Fibroblast of gingiva (primary cell): ENCODE measurements at places on chromosomes 6 and 20.

GRCh38 chr20:2405693-2406065, 25.0 kb downstream of the TGM6 start:
- no peak for DNase-seq

GRCh38 chr6:110781522-110782214, 33.6 kb downstream of the CDK19 start:
- DNase-seq: no peak

- DNase-seq: no peak
These were observed 9.6 kb upstream of the C6orf132 start for GRCh38 chr6:42152024-42152423.

GRCh38 chr20:45920462-45921336, 8.7 kb upstream of the PLTP start:
- DNase-seq: no peak

DNA sequence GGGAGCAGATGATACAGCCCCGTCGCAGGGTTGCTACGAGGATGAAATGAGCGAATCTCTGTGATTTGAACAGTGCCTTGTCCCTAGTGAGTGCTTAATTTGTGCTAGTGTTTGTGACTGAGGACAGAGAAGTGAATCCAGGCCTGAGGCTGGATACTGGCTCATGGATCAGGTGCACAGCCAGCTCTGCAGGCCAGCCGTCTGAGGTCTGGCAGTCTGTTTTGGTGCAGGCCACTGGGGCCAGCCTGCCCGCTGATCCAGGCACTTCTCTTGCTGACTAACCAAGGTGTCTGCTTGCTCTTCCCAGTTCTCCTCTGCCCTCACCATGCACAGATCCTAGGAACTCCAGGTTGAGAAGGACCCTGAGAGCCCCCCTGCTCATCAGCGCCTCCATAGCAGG, 181.0 kb downstream of the LRFN2 start:
- DNase-seq: no peak

DNA sequence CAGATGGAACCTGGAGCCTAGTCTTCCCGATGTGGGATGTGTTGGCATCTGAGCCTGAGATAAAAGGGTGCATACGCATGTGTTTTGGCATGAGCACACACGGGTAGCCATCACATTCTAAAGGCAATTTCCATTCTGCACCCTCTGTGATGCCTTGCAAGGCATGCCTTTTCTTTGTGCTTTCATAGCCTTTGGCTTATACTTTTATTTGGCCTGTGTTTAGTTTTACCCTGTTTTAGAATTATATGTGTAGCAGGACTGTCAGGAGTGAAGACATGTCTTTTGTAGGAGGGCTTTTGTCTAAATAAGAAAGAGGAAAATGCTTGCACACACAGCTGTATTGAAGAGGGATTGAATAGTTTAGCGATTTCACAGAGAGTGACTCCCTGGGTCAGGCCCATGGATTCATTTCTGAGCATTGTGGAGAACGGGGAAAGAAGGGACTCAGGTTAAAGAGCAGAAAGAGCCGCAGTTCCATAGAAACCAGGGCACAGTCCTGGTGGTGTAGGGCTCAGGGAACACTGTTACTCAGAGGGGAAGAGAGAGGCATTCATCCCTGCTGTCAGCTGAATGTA, 530.2 kb downstream of the DHX35 start:
- DNase-seq: no peak

DNA sequence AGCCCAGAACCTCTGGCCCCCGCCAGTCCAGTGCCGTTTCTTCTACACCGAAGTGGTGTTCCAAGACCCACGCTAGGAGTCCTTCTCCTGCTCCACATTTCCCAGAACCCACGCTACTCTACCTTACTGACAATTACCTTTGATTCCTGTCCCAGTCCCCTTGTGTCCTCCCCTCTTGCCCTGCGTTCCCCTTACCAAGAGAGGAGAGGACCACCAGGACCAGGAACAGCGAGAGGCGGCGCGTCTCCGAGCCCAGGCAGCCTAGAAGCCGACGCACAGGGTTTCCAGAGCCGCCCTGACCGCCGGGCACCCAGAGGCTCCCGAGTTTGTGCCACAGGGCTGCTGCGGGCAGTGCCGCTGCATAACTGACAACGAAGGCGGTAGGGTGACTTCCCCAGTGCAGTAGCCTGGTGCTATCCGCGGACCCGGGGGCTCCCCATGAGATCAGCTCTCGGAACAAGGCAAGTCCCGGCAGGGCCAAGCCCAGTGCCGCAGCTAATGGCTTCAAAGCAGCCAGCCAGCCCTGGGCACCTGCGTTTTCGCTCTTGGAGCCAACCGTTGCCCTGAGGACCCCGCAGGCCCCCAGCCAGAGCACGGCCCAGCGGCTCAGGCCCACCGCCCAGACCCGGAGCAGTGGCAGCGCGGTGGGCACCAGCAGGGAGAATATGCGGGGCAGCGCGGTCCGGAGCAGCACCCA, 512 bp downstream of the TAP1 start:
- peak; percentile 40 for DNase-seq

- DNase-seq: no peak
These were observed 178.8 kb upstream of the PTCHD4 start for GRCh38 chr6:48289841-48290240.

GRCh38 chr6:2798586-2799134, 33.5 kb downstream of the WRNIP1 start:
- DNase-seq: no peak

- peak; percentile 44 for DNase-seq
These were observed 85.6 kb upstream of the PTPRK start for GRCh38 chr6:128605961-128606360.

- no peak for DNase-seq
These were observed 166.4 kb downstream of the TFAP2C start for GRCh38 chr20:56795492-56795891.

- DNase-seq: no peak
These were observed 168.7 kb upstream of the RSPO3 start for GRCh38 chr6:126949786-126950185.

- DNase-seq: no peak
These were observed 35.6 kb downstream of the CTNNBL1 start for GRCh38 chr20:37729452-37729851.

DNA sequence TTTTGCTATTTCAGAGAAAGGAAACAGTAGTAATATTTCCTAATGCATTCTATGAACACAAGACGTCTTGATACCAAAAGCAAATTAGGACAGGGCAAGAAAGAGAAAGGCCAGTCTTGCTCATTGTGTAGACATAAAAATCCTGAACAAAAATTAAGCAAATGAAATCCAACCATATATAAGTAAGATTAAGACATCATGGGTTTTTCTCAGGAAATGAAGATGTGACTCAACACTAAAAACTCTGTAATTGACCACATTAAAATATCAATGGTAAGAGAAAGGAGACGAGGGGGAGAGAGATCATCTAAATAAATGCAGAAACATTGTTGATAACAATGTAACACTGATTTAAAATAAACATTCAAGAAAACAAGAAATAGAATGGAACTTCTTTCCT, 205.4 kb downstream of the SOD2 start:
- no peak for DNase-seq

DNA sequence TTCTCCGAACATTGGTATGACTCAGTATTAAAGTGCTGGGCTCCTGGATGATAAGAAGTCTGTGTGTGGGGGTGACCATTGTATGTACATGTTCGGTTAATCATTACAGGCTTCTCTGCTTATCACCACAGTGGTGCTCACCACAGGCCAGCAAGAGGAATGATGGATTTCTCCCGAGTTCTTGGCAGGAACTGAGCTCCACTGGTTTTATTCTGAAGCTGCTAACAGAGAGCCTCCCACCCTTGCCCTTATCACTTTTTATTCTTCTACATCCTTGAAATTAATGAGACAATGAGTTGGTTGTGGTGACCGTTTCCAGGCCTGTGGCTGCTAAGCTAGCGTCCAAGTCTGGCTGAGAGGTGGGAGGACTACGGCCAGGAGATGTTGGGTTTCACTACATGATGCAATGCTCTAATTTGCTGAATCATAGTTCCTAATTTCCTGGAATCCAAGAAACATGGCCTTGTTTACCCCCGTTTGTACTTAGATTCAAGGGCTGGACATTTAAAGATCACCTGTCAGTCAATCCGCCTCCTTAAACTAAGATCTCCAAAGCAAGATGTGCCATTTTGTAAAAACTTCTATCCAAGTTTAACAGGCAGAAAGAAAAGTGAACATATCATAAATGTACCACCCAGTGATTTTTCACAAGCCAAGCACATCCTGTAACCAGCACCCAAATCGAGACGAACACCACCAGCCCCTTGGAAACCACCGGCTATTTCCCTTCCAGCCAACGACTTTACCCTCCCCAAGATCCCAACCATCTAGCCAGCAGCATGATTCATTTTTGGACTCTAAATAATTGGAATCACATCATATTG, 172.5 kb downstream of the FOXA2 start:
- peak; percentile 65 for DNase-seq

GRCh38 chr6:90544081-90544480, 42.8 kb downstream of the MAP3K7 start:
- DNase-seq: no peak

DNA sequence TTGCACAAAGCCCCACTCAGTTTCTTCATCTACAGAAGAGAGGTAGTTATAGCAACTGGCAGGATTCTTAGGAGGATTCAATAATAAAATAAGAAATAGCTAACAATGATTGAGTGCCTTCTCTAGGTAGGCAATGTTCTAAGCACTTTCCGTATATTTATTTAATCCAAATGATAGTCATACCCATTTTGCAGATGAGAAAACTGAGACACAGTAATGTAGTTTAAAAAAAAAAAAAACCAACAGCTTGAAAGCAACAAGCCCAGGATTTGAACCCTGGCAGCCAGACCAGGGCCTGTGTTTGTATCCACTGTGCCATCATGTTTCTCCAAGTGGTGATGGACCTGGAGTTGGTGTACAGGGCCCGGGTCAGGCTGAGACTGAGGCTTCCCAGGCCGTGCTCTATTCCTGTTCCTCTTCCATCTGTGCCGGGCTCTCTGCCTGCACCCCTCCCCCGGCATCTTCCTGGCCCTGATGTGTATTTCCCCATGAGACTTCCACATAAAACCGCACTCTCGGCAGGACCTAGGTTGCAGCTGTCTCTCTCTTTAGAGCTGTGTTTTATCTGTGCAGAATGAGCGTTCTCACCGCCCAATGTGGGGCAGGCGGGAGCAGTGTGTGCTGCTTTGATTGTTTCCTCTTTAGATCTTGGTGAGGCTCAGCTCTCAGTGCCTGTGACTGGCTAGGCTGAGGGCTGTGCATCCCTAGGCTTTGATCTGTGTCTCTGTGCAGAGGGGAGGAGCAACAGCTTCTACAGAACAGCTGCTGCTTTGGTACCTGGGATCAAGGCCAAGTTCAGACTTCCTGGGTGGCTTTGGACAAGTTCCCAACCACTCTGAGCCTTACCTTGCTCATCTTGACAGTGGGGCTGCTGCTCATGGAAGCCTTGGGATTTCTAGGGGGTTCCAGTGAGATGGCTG, 49.5 kb downstream of the TOX2 start:
- peak; percentile 45 for DNase-seq

GRCh38 chr20:23308908-23309307, 41.7 kb upstream of the NXT1 start:
- no peak for DNase-seq

- DNase-seq: peak; percentile 17
These were observed 176.5 kb downstream of the CENPW start for GRCh38 chr6:126516411-126516810.

- no peak for DNase-seq
These were observed 6.4 kb downstream of the TNFRSF21 start for GRCh38 chr6:47303342-47303741.

DNA sequence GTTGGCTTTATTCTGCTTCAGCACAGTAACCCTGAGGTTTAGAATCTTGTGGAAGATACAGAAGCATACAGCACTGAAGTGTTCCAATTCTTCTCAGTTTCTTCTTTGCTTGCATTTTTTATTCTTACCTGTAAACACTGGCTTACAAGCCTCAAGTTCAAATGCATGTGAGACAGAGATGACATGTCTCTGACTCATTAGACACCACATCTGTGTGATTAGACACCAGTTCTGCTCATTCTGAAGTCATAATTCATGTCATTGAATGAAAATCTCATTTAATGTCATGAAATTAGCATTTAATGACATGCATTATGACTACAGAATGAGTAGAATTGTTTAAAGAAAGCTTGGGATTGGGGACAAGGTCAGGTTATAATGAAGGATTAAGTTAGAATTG, 5.8 kb downstream of the GZF1 start:
- DNase-seq: no peak

GRCh38 chr6:73803562-73804241, 107.7 kb downstream of the CD109 start:
- peak; percentile 97 for DNase-seq
